ENCODE measurements at places on chromosomes 2 and 18.
A peak's percentile ranks its signal among the peaks of the same experiment; 100 is the strongest.

DNA sequence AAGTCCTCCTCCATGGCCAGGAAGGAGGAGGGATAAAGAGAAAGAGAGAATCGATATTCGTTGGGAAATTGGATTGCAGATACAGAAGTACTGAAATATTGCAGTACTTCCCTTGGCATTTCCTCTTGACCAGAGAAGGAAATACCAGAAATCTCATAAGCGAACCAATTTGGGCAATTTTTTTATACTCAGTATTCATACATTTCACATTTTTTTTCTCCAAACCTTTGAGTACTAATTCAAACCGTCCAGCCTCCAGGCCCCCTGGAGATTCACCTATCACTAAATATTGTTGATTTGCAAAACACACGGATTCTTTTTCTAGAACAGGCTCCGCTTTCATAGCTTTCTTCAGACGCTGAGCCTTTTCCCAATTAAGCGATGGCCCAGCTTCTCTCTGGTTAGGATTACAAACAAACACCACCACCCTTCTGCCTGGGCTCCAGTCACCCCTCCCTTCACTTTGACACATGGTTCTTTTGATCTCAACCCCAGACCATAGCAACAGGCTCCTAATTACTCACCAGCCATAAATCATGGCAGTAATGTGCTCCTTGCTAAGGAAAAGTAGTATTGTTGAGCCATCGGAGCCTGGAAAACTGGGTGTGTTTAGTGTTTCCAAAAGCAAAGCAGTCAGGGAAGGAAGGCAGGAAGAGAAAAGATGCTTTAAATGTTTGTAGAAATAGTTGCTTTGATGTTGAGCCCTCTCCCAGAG lies 138.4 kb upstream of the CCDC68 start:
- no peak for DNase-seq

DNA sequence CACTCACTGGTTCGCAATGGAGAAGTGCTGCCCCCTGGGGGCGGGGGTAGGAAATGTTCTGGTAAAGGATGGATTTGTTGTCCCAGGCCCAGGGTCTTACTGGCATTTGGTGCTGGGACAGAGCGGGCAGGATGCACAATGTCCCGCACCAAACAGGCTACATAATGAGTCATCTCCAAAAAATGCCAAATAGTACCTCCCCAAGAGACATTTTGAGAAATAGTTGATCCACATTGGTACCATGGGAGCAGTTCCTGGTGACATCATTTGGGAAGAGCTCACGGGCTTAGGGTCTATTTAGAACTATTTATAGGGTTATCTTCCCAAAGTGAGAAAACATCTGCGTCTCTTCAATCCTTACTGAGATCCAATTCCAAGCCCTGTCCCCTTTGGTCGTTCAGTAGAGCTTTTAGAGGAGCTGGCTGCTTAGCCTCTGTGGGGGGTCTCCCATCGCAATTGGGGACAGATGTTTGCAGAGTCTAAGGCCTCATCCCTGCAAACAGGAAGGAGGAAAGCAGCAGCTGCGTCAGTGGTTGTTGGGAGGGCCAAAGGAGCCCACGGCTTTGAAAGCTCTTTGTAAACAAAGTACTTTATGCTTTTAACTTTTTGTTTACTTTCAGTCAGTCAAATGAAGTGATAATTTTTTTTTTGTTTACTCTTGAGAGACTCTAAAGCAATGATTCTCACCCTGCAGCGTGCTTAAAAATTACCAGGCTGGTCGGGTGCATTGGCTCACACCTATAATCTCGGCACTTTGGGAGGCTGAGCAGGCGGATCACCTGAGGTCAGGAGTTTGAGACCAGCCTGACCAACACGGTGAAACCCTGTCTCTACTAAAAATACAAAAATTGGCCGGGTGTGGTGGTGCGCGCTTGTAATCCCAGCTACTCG lies 49.3 kb downstream of the GREB1 start:
- DNase-seq: peak; percentile 67

GRCh38 chr18:10588975-10589374 lies 63.1 kb downstream of the NAPG start:
- DNase-seq: peak; percentile 4

GRCh38 chr2:240593026-240593702 lies 6.6 kb downstream of the CAPN10 start:
- DNase-seq: no peak

GRCh38 chr2:119025762-119026351 lies 83.9 kb downstream of the MARCO start:
- no peak for DNase-seq

DNA sequence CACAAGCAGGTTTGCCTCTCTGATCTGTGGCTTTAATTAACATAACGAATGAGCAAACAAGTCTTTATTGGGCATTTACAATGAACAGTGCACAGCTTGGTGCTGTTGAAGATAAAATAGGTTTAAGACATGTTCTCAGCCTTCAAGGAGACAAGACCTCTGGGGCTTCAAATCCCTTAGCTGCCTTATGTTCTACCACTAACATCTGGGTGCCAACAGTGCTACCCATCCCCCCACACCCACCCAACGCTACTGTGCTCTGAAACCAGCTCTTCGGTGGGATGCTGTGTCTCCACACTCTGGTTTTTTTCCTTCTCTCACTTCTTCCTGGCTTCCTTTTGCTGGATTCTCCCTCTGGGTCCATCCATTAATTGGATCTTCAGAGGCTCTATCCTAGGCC lies 14.1 kb upstream of the B3GNT2 start:
- DNase-seq: no peak

DNA sequence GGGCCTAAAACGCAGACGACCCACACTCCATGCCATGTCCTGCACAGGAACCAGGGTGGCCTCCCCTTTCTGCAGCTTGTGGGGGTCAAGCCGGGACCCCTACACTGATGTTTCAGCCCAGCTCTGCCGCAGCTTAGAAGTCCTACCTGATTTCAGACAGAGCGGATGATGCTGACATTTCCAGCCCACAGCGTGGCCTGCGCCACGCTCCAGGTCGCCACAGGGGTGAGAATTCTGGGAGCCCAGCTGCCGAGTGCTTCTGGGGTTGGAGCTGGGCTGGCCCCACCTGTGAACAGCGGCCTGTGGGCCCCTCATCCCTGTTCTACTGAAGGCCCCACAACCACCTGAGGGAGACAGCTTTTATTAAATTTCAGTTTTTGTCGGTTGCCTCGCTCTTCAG lies 77.2 kb downstream of the NFATC1 start:
- no peak for DNase-seq
